Activated CD4-positive, alpha-beta T cell treated with anti-CD3 and anti-CD28 coated beads, Interleukin-2, amount 50 U/mL, for 1 hour (primary cell): ENCODE measurements at places on chromosomes 7 and 10.

GRCh38 chr10:52215745-52216361 is 98.2 kb upstream of the DKK1 start:
- peak; percentile 22 for DNase-seq

DNA sequence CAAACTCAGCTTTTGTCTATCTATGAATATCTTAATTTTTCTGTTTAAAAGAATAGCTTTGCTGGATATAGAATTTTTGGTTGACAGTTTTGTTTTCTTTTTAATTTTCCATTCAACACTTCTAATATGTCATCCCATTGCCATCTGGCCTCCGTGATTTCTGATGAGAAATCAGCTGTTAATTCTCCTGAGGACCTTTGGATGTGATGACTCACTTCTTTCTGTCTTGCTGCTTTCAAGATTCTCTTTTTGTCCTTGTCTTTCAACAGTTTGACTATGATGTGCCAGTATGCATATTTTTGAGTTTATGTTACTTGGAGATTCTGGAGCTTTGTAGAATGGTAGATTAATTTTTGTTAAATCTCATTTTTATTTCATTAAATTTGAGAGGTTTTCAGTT is 38.4 kb downstream of the ZNF518A start:
- DNase-seq: no peak

DNA sequence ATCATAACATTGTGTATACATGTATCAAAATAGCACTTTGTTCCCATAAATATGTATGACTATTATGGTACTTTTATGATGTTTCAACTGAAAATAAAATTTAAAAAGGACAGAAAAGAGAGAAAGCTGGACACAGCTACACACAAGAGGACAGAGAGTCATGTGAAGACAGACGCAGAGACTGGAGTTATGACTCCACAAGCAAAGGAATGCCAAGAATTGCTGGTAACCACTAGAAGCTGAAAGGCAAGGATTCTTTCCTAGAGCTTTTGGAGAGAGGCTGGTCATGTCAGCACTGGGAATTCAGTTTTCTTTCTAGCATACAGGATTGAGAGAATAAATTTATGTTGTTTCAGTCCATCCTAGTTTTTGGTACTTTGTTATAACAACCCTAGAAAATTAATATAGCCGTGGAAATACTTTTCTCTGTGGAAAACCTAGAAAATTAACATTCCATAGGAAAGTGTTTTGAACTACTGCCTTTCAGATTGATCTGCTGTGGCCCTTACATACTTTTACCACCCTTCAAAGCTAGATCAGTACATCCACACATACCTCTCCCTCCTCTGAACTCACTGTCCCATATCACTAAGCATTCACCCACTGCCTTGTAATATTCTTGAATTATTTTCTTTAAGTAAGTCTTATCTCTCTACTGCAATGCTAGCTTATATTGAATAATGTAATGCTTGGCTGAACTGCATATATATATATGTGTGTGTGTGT is 575.3 kb downstream of the IPMK start:
- DNase-seq: no peak

DNA sequence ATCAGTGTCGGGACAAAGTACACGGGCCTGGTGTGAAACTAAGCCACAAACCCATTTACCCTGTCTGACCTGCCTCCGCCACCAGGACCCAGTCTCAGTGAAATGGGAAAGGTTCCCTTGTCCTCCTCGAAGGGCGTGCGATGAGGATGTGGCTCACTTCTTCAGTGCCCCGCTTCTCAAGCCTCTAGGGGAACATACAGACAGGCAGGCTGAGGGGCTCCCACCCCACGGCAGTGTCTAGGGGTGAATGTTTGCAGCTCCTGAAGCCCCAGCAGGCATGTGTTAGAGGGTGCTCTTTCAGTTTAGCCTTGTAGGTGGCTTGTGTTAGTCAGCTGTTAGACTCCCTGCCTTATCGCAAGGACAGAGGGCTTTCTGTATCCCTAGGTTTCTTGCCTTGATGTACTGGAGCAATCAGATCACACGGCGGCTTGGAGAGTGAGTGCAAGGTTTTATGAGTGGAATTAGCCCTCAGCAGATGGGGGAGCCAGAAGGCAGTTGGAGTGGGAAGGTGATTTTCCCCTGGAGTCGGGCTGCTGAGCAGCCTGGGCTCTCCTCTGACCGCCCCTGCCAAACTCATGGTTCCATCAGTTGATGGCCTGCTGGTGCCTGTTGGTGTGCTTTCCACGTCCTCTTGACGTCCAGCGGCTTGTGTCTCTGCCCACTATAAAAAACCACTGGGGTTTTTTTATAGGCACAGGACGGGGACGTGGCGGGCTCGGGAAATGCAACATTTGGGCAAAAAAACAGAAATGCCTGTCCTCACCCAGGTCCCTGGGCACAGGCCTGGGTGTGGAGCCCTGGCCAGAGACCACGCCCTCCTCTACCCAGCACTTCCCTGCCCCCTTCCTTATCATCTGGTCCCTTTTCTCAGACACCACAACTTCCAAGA is 759 bp downstream of the NUDT1 start:
- DNase-seq: no peak

GRCh38 chr7:129843978-129844840 is 108.6 kb downstream of the UBE2H start:
- no peak for DNase-seq

DNA sequence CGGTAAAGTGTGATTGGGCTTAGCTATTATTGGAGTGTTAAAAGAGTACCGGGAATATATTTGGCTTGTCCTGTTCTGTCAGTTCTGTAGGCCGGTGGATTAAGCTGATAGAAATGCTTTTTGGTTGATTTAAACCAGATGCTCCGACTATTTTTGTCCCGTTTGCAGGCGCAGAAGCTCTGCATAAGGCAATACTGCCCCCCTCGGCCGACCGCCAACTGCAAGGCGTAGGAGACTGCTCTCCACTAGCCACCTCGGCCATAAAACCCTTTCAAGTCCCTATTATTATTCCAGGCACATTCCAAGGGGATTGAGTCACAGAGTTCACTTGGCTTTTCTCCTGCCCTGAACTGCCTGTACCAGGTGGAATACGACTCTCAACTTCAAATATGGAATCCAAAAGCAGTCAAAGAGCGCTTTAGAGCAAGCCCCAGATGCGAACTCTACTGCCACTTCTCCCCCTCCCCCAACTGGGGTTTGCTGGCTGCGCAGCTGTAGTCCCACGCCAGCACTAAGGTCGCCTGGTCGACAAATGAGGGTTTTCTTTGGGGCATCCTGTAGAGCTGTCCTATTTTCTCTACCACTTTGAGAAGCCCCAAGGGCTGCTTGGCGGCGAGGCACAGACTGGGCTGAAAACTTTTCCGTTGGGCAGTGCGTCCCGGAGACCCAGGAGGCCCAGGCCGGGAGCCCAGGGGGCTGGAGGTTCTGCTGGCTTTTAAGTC is 108.3 kb downstream of the REEP3 start:
- peak; percentile 79 for DNase-seq

DNA sequence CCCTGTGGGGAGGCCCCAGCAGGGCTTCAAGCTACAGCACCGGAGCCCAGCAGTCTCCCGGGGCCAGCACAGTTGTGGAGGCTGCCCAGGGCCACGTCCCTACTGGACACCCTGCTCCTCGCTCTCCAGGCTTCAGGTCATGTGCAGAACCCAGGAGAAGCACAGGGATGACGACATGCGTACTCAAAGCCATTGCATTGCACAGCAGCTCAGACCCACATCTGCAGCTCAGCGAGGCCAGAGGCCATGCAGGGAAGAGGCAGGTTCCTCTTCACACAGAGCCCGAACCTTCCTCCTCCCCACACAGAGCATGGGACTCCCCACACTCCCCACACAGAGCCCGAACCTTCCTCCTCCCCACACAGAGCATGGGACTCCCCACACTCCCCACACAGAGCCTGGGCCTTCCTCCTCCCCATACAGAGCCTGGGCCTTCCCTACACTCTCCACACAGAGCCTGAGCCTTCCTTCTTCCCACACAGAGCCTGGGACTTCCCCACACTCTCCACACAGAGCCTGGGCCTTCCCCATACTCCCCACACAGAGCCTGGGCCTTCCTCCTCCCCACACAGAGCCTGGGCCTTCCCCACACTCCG is 12.3 kb downstream of the CFAP46 start:
- no peak for DNase-seq

DNA sequence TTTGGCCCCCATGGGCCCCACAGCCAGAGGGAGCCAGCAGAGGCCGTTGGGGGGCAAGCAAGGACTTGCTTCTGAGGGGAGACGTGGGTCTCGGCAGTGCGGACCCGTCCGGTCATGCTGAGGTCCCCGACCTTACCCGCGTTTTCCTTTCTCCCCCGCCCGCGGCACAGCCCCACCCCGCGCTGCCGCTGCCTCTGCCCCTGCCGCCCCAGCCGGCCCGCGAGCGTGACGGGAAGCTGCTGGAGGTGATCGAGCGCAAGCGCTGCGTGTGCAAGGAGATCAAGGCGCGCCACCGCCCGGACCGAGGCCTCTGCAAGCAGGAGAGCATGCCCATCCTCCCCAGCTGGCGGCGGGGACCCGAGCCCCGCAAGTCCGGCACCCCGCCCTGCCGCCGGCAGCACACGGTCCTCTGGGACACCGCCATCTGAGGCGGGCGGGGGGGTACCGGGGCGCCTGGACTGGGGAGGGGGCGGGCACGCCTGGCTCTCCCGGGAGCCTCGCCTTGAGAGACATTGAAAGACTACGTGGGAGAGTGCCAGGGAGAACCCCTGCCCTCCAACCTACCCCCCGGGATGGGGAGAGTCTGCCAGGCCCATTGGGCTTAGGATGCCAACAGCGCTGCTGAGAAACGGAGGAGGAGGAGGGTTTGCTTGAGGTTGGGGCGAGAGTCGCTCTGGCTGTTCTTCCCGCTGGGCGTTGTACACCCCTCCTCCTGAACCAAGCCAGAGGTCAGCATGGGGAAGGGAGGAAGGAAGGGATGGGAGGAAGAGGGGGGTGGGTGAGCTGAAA is 9.9 kb downstream of the NYAP1 start:
- peak; percentile 58 for DNase-seq

DNA sequence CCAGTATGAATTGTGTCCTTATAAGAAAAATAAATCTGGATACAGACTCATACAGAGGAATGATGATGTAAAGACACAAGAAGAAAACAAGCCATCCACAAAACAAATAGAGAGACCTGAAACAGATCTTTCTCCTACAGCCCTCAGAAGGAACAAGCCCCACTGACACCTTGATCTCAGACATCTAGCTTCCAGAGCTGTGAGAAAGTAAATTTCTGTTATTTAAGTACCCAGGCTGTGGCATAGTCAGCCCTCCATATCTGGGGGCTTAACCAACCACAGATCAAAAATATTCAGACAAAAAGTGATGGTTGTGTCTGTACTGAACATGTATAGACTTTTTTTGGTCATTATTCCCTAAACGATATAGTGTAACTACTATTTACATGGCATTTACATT is 23.9 kb upstream of the ANKRD1 start:
- no peak for DNase-seq

GRCh38 chr10:14510346-14510745 is 179.6 kb upstream of the FRMD4A start:
- no peak for DNase-seq

DNA sequence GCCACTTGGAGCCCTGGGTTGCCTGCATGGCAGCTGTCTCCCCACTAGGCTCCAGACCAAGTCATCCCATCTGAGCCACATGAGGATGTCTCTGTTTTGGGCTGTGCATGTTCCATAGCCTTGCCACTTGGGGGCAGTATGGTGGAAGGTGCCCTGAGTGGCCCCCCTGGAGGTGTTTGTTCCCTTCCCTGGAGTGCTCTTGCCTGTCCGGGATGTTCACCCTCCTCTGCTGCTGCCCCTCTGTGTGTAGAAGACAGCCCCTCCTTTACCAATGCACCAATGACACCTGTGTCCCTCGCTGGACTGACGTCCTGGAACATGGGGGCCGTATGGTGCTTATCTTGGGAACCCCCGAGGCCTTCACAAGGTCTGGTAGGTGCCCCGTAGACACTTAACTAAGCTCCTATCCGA is 100.2 kb downstream of the ACTR3B start:
- no peak for DNase-seq

GRCh38 chr7:66319407-66319979 is 114.4 kb downstream of the TPST1 start:
- DNase-seq: no peak

DNA sequence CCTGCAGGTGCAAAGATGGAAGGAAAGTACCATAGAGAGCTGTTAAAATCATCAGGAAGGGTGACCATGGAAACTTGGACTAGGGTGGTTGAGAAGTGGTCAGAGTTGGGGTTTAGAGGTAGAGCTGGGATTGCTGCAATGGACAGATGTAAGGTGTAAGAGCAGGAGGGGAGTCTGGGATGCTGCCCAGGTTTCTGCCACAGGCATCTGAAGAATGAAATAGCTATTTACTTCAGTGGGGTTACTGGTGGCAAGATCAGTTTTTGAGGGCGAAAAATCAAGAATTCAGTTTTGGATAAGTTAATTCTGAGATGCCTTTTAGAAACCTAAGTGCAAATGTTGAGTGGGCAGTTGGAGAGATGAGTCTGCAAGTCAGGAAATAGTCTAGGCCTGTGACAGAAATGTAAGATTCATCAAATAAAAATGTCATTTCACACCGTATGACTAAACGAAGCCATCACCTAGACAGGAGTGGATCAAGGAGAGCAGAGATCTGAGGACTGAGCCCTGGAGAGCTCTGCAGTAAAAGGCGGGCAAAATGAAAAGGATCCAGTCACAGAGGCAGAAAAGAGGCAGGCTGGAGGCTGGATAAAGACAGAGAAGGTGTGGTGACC is 22.7 kb upstream of the TOMM7 start:
- no peak for DNase-seq

DNA sequence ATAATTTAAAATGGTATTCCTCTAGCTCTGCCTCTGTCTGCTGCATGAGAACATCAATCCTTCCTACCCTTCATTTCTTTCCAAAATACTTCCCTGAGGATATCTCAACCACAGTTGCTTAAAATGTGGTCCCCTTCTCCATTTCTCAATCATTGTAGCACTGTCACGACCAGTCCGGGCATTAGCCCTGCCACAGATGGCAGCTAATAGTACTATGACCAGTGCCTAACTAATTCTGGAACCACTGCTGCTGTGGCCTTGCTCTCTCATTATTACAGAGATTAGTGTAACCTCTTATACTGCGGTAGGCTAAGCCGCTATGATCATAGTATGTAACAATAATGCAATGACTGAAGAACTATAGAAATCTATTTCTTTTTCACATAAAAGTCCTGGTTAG is 66.0 kb downstream of the REEP3 start:
- no peak for DNase-seq

DNA sequence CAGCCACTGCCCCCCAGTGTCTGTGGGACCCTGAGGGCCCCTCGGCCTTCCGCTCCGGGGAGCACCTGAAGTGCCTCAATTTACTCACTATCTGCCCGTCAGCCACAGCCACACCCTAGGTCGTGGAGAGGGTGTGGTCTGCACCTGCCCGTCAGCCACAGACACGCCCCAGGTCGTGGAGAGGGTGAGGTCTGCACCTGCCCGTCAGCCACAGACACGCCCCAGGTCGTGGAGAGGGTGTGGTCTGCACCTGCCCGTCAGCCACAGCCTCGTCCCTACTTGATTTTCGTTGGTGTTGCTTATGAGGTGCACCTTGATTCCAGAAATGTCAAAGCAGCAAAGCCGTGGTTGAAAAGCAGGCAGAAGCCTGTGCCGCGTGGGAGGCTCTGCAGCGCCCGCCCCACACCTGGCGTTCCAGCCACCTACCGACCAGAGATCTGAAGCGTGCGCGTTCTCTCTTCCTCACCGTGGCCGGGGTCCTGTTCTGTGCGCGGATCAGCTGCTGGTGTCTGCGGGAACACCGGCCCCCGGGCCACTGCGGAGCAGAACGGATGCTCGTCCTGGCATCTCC is 101.6 kb downstream of the DYNC2I1 start:
- DNase-seq: peak; percentile 47
